ENCODE measurements at places on chromosomes 5 and 9. TPM values are rescaled to one million over a fixed set of nuclear protein-coding genes. Genes with fewer than 3 reads are reported as not detected.

DNA sequence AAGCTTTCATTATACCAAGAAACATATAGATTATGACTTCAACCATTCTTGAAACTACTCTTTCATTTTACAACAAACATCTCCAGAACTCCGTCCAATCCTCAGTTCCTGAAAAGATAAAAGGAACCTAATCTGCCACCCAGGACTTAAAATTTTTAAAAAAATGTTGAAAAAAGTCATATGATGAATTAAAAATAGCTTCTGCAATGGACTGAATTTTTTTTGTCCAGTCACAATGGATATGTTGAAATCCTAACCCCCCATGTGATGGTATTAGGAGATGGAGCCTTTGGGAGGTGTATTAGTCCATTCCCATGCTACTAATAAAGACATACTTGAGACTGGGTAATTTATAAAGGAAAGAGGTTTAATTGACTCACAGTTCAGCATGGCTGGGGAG lies 2.7 kb upstream of the ALDH1A1 start:
- DNase-seq: no peak

- DNase-seq: no peak
Observed at GRCh38 chr5:23402585-23402984, 104.8 kb upstream of the PRDM9 start.

DNA sequence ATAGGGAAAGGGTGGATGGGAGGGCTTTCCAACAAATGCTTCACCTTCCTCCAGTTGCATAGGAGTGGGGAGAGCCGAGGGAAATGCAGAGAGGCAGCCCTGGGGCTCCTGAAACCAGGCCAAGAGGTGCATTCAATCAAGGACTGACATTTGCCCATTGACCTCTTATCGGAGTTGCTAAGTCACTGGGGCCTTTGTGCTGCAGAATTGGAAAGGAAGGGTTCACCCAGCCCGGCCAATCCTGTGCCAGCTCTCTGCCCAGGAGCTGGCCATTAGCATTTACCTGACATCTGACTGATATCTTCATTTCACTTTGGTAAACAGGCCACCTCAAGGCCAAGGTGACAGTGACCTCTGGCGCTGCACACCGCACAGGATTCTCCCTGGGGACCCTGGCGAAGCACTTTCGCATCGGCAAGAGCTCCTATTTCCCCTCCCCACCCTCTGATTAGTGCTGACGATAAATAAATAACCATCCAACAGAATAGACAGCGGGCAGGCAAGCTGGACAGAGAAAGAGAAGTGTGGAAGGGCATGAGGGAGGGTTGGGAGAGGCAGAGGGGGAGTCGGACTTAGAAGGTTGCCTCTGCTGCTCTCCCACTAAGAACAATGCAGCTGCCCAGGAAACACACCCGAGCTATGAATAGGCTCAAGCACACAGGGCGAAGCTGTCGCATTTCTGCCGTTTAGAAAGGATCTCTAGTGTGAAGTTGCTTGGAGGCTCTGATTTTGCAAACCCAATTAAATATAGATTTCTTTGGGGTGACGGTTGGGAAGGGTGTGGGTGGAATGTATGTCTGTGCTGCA lies 57.0 kb upstream of the BOD1 start:
- no peak for DNase-seq

DNA sequence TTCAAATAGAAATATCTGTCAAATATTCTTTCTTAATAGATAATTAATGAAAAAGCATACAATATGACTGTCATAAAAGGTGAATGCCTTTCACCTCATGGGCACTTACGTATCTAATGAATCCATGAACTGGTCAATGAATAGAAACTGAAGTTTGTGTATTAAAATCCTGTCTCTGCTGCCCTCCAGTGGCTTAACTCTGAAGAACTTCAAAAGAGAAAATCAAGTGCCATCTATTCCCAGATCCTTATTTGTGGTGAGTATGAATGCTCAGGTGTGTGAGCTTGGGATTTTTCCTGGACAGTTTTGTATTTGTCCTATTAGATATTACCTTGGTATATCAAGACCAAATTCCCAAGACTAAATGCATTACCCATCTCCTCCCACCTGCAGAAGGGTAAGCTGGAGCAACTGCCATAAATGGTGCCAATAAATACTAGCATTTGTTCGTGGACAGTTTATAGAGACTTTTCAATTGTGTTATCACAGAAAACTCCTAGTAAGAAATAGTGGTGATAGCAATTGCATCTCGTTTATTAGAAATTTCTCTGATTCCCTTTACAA lies 44.0 kb upstream of the SVEP1 start:
- DNase-seq: peak; percentile 72

Gene GHR
- total RNA-seq: 19.5 TPM

GRCh38 chr9:129131300-129132145 lies 20.3 kb downstream of the PTPA start:
- DNase-seq: peak; percentile 72

DNA sequence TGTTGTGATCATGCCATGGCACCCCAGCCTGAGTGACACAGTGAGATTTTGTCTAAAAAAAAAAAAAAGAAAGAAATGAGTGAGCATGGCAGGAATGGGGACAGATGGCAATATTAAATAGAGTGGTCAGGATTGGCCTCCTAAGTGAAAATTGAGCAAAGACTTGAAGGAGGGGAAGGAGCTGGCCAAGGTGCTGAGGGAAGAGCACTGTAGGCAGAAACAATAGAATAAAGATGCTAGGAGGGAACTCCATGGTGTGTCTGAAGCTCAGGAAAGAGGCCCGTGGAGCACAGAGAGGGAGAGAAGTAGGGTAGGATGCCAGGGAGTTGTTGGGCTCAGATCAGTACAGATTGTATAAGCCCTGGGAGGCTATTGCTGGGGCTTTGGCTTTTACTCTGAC lies 64.4 kb upstream of the PCAT7 start:
- peak; percentile 7 for DNase-seq

- DNase-seq: no peak
Observed at GRCh38 chr5:131266370-131267060, 2.7 kb downstream of the CDC42SE2 start.

DNA sequence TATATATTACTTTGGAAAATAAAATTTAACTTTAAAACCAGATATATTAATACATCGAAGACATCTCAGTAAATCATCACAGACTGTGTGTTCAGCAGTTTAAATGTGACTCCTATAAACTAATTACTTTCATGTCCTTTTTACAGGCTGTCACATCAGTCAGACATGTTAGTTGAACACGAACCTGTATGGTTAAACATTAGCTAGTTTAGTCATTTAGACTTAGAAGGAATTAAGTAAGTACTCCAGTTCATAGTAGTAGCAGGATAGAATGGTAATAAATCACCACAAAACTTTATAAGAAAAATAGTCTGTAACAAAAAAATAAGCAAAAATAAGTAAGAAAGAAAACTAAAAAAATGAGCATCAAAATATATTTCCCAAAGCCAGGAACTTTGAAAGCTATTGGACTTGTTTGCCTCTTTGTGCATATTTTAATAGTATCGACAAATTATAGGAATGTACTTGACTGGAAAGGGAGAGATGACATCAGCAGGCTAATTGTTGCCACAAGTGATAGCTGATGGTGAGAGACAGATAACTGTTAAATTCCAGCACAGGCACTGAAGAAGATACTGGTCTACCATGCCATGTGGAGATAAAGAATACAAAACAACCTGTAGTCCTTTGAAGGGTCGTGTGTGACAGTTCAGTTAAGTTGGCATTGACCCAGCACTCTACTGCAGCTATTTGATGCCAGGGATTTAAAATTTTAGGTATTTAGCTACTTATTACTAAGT lies 83.9 kb downstream of the RIC1 start:
- no peak for DNase-seq

DNA sequence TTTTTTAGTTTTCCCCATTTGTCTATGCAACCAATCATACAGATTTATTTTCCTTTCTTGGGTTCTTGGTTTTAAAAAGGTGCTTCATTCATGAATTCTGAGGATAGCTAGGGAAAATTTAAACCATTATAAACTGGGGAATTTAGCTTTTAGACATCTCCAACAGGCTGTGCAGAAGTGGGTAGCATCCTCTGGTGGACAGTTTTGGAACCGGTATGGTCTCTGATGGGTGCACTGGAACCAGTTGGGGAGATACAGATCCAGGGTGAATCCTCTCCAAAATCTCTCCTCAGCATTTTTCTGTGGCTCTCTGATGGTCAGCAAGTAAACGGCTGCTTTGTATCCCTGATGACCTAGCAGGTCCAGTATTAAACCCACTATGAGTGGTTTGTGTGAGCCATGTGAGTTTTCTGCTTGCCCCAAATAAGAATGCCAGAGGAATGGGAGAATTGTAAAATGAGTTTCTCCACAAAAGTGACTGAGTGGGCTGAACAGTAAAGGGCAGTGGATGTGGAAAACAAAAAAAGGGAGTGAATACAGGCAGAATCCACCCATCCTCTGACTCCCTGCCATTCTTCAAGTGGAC lies 9.1 kb upstream of the DNAJC25 start:
- DNase-seq: peak; percentile 62

DNA sequence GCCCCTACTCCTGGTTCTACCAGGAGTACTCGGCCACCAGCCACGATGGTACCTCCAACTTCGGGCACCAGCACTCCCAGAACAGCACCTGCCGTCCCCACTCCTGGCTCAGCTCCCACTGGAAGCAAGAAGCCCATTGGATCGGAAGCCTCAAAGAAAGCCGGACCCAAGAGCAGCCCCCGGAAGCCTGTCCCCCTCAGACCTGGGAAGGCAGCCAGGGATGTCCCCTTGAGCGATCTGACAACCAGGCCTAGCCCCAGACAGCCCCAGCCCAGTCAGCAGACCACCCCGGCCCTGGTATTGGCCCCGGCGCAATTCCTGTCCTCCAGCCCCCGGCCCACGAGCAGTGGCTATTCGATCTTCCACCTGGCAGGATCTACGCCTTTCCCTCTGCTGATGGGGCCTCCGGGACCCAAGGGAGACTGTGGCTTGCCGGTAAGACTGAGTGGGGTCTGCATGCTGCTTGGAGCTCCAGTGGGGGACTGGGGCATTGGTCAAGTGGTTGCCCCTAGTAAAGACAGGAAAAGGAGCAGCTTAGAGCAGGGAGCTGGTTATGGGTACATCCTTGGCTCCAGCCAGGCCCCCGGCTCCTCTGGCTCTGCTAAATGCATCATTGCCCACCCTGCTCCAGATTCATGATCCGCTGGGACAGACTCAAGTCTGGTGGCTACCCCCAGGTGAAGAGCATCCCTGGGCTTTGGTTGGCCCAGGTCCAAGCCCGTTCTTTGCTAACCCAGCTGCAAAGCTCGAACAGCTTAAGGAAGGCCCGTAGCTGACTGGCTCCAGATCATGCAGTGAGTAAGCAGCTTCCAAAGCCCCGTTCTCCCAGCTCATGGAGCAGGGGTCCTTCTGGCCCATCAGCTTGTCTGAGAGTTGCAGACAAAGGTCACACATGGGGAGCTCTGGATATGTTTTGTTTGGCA lies 14.0 kb downstream of the COL27A1 start:
- peak; percentile 72 for DNase-seq

- DNase-seq: no peak
Observed at GRCh38 chr5:105670596-105670995, 2000.1 kb downstream of the EFNA5 start.

Gene TRPM6
- 1.4 TPM for total RNA-seq

Gene SLC6A18
- not detected for total RNA-seq

Gene IFNA13
- total RNA-seq: 8.2 TPM

DNA sequence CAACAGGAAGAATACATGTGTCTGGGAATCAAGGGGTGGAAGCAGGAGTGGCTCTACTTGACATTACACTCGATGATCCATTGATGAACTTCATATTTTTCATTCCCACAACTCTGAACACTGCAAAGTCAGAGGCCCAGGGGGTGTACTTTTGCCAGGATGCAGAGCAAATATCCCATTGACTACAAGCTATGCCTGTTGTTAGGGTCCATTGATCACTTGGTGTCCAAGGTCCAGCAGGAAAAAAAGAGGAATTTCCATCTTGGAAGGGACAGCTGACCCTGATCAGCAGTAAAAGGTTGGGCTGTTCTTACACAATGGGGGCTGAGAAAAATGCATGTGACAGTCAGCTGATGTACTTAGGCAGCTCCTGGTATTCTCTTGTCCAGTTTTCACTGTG lies 118.5 kb upstream of the MAP1B start:
- DNase-seq: no peak

Gene CCDC69
- 20.0 TPM for total RNA-seq

DNA sequence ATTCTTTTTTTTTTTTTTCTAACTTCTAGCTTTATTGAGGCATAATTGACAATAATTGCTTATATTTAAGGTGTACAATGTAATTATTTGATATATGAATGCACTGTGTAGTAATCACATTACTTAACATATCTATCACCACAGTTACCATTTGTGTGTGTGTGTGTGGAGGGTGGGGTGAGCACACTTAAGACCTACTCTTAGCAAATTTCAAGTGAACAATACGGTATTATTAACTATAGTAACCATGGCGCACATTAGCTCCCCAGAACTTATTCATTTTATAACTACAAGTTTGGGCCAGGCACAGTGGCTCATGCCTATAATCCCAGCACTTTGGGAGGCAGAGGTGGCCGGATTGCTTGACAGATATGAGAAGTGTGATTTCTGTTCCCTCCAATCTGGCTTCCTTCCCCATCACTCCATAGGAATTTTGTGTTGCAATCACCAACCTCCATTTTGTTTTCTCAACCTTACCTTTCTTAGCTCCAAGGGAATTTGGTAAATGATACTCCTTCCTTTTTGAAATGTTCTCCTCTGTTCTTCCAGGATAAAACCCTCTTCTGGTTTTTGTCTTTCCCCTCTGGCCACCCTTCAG lies 14.9 kb downstream of the TXN start:
- DNase-seq: no peak

- no peak for DNase-seq
Observed at GRCh38 chr9:121714075-121714705, 62.8 kb downstream of the DAB2IP start.

Gene PRR16
- total RNA-seq: 7.9 TPM

DNA sequence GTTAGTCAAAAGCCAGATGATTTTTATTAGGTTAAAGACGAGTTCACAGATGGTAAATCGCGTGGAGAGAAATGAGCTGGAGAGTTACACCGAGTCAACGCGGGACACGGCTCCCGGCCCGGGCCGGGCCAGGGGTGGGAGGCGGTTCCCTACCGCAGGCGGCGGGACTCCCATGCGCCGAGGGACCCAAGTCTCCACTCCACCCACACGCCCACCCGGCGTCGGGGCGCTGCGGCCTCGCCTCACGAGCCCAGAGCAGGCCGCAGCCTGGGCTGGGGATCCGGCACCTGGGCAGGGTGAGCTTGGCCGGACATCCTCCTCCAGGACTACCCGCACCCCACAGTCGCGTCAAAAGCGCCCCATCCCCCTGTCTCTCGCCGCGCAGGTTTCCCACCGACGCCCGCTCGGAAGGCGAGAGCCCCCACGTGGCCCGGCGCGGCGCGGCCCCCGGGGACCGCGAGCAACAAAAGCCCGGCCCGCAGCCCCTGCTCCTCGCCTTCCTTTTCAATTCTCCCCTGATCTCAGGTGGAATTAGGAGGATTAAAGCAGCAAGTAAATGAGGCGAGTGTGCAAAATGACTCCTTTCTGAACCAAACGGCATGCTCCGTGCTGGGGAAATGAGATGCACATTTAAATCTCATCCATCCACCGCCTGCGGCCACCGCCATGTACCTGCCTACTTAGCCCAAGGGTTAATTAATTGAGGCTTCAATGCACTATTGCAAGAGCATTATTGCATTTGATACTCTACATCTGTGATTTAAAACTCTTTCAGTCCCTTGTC lies 196.5 kb upstream of the TBCA start:
- DNase-seq: no peak

GRCh38 chr5:122184676-122185255 lies 55.4 kb downstream of the ZNF474 start:
- DNase-seq: no peak

- DNase-seq: no peak
Observed at GRCh38 chr9:133886563-133887501, 105.3 kb downstream of the VAV2 start.

- DNase-seq: no peak
Observed at GRCh38 chr5:175921061-175921730, 46.9 kb downstream of the THOC3 start.

Measured in umbilical cord (tissue), 2 donors.